ENCODE measurements at places on chromosomes 2 and 18. TPM values are rescaled to one million over a fixed set of nuclear protein-coding genes. Genes with fewer than 3 reads are reported as not detected.

GRCh38 chr2:215368493-215368809 is 56.6 kb downstream of the ATIC start:
- no peak for DNase-seq

DNA sequence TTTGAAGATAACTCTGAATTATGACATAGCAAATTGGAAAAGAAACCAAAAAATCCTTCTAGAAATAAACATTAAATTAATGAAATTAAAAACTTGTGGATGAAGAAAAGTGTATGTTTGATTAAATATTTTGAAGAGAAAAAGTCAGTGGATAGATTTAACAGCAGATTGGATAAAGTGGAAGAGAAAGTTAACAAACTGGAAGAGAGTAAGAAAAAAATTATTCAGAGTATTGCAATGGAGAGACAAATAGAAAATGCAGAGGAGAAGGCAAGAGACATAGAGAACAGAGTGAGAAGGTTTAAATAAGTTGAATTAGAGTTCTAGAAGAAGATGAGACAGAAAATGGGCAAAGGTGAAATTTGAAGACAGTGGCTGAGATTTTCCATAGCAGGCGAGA is 162.8 kb downstream of the DIS3L2 start:
- DNase-seq: no peak

- DNase-seq: no peak
Observed at GRCh38 chr2:55760125-55760524, 66.5 kb upstream of the PNPT1 start.

- no peak for DNase-seq
Observed at GRCh38 chr2:97741686-97742085, 28.3 kb downstream of the ZAP70 start.

DNA sequence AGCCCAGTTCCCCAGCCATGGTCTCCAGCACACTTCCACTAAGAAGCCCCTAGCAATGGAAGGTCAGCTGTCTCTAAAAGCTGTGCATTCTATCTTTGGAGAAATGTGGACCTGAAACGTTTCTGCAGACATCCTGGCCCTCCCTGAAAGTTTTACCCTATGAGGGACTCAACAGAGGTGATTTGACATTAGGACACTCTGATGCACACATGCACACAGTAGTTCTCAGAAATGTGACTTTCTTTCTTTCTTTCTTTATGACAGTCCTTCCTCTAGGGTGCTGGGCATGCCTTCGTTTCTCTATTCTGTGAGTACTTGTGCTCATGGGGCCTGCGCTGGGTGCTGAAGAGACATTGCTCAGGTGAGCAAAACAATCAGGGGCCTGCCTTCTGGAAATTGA is 857.3 kb downstream of the RNF144A start:
- DNase-seq: no peak

GRCh38 chr2:173999724-174000123 is 34.6 kb upstream of the SP3 start:
- DNase-seq: no peak

- no peak for DNase-seq
Observed at GRCh38 chr2:19747310-19748072, 154.3 kb downstream of the TTC32 start.

DNA sequence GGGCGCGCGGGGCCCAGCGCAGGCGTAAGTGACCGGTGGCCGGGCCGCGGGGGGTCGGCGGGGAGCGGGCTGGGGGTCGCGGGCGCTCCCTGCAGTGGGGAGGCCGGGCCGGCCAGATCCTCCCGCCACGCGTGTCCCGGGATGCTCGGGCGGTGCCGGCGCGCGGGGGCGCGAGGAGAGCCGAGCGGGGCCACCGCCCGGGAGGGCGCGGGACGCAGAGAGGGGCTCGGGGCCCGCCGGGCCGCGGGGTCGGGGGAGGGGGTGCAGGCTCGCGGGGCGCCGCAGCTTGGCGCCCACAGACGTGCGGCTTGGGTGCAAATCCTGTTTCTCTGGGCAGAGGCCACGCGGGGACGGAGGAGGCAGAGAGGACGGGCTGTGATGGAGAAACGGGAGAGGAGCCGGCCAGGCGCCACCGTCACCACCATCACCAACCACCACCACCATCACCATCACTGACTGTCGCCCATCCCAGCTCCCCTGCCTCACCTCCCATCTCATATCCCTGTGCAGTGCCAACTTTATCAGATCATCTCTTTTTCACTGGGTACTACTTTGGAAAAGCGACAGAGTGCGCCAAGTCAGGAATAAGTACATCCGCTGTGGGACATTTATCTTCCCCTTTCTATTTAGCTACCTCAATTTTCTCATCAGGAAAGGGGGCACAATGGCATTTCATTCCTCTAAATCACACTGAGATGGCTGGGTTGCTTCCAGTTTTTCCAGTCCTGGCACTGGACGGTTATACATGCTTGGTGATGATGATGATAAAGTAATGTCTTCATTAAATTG is 97.2 kb upstream of the GPR45 start:
- no peak for DNase-seq

GRCh38 chr18:61470031-61470674 is 136.9 kb downstream of the CDH20 start:
- DNase-seq: no peak

- no peak for DNase-seq
Observed at GRCh38 chr2:173419506-173419905, 64.8 kb downstream of the CDCA7 start.

DNA sequence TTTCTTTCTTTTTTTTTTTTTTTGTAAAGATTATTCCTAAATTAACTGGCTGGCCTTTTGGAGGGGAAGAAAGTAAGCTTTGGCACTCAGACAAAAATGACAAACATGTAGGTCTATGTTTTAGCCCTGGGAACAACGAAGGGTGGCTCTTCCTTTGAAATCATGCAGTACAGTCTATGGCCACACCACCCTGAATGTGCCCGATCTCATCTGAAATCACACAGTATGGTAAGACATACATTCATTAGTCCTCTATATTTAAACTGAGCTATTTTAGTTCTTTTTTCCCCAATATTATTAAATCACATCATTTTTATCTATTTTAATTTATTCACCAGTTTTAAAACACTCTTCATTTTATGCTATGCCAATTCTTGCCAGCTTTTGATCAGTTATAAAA is 48.2 kb downstream of the PLA2R1 start:
- no peak for DNase-seq

FBXO15 gene
- 1.4 TPM for polyA plus RNA-seq

DCDC2C gene
- polyA plus RNA-seq: not detected

DSG4 gene
- not detected for polyA plus RNA-seq

All from A549 (cell line).